KBM-7 (cell line): ENCODE measurements at places on chromosomes 2 and 18.

- DNase-seq: no peak
Measured at GRCh38 chr2:37340637-37341036, 3.8 kb upstream of the QPCT start.

GRCh38 chr2:109168086-109168485 lies 39.1 kb downstream of the SH3RF3 start:
- DNase-seq: no peak

DNA sequence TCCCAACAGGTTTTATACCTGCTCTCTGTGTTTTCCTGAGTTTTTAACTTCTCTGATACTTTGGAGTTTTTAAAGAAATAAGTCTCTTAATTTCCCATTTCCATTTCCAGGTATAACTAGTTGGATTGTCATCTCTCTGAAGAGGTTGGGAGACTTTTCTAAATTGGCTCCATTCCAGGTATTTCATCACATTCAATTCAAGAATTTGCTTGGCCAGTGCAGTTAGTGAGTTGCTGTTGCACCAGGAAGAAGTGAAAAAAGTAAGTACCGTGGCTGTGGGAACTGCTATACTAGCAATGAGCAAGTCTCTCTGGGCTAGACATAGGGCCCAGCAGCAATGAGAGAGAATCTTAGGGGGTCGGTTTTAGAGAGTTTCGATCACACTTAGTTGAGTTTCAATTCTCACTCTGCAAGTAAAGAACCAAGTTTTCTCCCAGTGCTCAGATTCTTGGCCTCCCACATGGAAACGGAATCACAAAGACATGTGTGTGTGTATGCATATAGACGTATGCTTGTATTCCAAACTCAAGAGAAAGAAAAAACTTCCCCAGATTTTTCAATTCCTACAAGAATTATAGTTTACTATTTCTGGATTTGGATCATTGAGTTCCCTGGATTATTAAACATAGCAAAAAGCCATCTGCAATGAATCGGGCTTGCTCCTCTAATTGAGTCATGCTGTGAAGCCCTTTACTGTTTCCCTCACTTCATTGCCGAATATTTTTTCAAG lies 894.4 kb downstream of the BCL11A start:
- no peak for DNase-seq

GRCh38 chr2:96951125-96951654 lies 35.2 kb downstream of the FAM178B start:
- peak; percentile 66 for DNase-seq

DNA sequence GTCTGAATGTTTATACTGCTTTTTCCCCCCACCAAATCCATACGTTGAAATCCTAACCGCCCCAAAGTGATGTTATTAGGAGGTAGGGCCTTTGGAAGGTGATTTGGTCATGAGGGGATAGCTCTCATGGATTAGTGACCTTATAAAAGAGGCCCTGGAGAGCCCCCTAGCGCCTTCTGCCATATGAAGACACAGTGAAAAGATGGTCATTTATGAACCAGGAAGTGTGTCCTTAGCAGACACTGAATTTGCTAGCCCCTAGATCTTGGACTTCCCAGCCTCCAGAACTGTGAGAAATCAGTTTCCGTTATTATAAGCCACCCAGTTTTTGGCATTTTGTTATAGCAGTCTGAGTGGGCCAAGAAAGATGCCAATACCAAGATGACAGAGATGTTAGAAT lies 7.2 kb upstream of the TSN start:
- DNase-seq: peak; percentile 67

DNA sequence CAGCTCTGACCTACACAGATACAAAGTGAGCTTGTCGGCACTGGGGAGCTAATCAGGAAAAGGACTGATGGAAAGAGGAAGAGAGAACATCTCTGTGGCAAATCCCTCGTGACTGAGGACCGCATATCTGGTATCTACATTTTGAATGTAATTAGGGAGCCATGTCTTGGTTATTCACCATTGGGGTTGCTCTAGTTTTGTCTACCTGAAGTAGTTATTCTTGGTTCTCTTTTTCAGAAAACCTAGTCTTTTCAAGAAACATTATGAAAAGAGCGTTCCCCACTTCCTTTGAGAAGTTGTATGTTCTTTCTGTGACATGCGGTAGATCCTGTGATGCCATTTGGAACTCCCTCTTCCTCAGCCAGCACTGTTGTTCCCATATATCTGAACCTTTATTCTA lies 104.4 kb downstream of the DOCK10 start:
- DNase-seq: no peak

DNA sequence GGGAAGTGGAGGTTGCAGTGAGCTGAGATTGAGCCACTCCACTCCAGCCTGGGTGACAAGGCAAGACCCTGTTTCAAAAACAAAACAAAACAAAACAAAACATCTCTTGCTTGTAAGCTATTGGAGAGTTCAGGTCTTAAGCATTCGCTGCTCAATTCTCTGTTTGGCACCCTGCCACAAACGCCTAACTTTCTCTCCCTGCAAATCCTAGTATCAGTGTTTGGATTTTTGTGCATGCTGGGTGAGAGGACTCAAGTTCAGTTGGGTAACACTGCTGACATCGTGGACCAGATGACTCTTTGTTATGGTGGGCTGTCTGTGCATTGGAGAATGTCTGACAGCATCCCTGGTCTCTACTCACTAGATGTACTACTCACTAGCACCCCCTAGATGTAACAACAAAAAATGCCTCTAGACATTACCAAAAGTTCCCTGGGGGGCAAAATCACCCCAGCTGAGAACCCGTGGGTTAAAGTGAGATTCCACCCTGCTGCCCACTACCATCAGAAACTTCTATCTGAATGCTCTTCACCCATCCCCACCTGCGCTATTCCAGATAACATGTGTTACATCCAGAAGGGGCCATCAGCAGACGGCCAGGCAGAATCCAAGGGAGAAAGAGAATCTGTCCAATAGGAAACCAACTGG lies 50.9 kb downstream of the CACNB4 start:
- peak; percentile 39 for DNase-seq

DNA sequence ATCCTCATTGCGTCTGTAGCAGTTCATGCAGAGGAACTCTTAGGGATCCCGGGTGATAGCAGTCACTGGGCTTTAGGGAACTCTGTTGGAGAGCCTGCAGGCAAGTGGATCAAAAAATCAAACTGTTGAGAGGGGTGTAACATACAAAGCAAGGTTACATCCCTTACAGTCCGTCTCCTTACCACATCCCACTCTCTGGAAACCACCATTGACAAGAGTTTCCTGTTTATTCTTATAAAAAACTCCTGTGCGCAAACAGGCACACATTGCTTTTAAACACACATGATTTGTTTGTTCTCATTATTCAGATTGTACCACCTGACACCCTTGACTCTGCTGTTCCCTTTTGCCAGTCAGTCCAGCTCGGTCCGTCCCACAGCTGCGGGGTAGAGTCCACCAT lies 137.7 kb downstream of the LTBP1 start:
- DNase-seq: no peak

GRCh38 chr2:174605687-174606086 lies 8.1 kb upstream of the WIPF1 start:
- peak; percentile 27 for DNase-seq

GRCh38 chr2:192413812-192414681 lies 219.3 kb upstream of the TMEFF2 start:
- DNase-seq: no peak

DNA sequence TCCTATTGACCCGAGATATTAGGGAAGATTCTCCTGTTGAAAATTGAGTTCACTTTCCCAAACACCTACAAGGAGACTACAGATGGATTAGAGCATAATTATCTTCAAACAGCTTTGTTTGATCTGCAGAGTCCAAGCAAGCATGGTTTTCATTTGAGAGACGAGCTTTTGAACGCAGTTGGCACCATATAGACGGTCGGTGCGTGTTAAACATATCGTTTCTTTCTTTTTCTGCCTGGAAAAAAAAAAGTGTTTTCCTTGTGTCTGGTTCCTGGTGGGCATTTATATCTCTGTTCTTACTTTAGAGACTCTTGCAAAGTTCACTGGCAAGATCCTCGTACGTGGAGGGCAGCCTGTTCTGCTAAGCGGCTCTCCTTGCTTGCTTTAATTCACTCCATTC lies 248.9 kb downstream of the TMEM182 start:
- DNase-seq: no peak

DNA sequence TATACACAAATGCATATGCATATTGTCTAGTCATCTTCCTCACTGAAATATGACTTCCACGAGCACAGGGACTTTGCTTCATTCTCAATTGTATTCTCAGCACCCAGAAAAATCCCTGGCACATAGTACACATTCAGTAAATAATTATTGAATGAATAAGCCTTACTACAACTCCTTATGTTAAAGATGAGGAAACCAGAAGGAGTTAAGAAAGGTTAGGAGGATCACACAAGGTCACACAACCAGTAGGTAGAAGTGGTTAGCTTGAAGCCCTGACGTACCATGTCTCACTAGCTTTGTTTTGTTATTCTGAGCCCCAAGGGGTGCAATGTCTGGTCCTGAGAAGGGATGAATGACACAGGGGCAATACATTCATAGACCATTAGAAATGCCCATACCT lies 220.9 kb upstream of the PID1 start:
- no peak for DNase-seq

DNA sequence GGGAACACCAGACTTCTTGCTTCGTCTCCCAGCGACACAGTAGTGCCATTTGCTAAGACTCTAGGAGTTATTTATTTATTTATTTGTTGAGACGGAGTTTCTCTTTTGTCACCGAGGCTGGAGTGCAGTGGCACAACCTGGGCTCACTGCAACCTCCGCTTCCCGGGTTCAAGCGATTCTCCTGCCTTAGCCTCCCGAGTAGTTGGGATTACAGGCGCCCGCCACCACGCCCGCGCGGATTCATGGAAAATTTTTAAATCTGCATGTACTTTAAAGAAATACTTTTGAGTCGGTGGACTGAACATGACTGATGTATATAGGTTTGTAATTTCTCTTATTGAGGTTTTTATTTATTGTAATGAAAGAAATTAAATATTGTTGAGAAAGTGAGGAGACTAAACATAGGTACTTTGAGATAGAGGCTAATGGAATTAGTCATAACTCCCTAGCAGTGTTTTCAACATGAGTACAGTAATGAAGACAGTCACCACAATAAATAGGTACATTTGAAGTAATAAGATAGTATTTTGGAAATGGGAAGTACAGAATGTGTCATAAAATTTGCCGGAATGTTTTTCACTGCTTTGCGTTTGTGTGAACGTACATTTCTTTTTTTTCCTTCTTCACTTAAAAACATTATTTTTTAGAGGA lies 983 bp downstream of the MTX2 start:
- DNase-seq: no peak

DNA sequence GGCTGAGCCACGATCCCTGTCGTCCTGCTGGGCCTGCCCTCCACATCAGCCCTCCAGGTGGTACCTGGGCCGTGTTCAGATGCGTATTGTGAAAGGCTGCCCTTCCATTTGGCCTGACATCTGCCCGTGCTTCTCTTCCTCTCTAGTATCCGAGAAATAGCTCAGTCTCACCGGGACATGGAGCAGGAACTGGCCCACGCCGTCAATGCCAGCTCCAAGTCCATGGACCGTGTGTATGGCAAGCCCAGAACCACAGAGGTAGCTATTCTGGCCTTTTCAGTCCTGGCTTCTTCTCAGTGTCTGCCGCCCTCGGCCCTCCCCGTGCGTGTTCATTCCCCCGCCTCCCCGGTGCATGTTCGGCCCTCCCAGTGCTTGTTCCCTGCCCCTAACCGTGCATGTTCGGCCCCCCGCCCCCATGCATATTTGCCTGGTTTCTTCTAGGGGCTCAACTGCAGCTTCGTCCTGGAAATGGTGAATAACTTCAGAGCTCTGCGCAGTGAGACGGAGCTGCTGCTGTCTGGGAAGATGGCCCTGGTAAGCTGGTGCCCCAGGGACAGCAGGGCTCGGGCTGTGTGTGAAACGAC lies 104.3 kb downstream of the USP40 start:
- no peak for DNase-seq

- no peak for DNase-seq
Measured at GRCh38 chr18:22604390-22604985, 186.8 kb upstream of the CTAGE1 start.

- no peak for DNase-seq
Measured at GRCh38 chr2:234241656-234242458, 191.4 kb downstream of the SPP2 start.

DNA sequence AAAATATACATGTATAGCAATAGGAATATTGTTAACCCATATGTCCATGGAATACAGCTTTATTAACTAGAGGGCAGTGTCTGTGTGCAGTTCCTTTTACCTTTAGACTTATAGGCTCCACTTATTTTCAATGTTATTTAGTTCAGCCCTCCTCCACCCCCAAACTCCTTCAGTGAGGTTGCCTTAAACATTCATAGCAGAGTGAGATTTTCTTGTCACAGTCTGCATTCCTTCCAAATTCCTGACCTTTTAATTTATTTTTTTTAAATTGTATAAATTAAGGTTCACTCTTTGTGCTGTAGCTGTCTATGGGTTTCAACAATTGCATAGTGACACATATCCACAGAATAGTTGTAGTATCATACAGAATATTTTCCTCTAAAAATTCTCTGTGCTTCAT lies 30.9 kb downstream of the TFPI start:
- no peak for DNase-seq

DNA sequence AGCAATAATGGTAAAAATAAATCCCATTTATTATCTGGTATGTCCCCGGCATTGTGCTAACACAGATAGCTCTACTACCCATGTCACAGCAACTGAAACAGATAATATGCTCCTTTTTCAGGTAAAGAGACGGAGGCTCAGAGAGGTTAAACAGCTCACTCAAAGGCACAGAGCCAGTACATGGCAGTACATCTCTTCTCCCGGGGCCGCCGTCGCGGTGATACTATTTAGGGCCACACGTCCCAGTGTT lies 693 bp upstream of the PDK1 start:
- no peak for DNase-seq

DNA sequence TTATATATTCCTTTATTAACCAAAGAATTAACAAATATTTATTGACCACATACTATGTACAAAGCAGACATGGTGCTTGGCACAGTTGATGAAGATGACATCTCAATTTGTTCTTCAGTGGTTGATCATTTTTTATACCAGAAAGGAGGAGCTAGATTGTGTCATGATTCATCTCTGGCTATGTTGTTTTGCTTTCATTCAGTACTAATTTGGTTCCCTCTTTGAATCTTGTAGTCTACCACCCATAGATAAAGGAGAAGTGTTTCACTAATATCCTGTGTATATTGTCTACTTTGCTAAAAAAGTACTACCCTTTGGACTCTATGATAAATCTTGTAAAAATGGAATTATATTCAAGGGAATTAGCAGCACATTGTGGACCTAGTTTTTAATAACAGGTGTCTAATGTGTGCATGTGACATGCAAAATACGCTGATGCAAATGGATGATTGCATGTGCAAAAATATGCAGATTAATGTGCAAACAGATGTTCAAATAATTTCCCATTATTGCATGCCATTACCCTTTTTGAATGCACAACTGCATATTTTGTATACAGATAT lies 313.2 kb upstream of the ZEB2 start:
- DNase-seq: no peak

- no peak for DNase-seq
Measured at GRCh38 chr18:2692508-2692907, 37.0 kb downstream of the SMCHD1 start.

DNA sequence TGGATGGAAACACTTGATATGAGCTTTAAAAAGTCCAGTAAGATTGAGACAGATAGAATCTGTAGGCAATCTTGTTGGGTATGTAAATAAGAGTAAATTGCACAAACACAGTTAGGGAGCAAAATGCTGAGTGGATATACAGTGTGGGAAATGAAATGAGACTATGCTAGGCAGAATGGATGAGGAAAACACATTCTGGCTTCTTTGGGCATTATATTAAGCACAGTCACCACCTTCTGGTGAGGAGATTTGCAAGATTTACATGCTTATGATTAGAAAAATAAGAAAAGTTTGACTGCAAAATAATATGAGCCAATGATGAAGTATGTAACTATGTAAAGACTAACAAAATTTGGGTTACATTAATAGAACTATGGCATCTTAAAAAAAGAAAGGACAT lies 2165.0 kb upstream of the CELF4 start:
- no peak for DNase-seq
